ENCODE measurements at places on chromosomes 2 and 18. TPM values are rescaled to one million over a fixed set of nuclear protein-coding genes. Genes with fewer than 3 reads are reported as not detected.

GRCh38 chr2:165843351-165843750 lies 49.3 kb upstream of the GALNT3 start:
- H3K36me3 ChIP-seq: no peaks in the 10 kb centered on the region
- no peak overlapping the region for H3K4me3 ChIP-seq
- H3K27ac ChIP-seq: no peak overlapping the region
- no peaks in the 10 kb centered on the region for H3K27me3 ChIP-seq

- H3K36me3 ChIP-seq: no peaks in the 10 kb centered on the region
- peaks cover 49% of the 10 kb centered on the region for H3K4me1 ChIP-seq
- no peak overlapping the region for H3K27ac ChIP-seq
- DNase-seq: no peak
- H3K27me3 ChIP-seq: no peaks in the 10 kb centered on the region
- H3K4me3 ChIP-seq: no peak overlapping the region
Measured at GRCh38 chr2:219125886-219126270, 34.7 kb downstream of the NHEJ1 start.

DNA sequence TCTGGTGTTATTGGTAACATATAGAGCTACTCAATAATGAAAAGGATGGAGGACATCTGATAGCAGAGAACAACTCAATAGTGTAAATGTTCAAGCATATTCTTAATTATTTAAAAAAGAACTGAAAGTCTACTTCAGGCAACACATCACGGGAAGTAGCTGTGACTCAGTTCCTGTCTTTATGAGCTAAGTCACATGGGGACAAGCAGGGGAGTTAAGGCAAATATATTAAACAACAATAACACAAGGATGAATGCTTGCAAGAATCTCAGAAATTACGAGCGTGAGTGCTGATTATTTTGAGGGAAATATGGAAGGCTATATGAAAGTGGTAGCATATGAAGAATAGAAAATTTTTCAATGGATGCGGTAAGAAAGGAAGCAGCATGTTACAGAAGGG lies 4.0 kb upstream of the HNMT start:
- no peak overlapping the region for H3K4me3 ChIP-seq
- no peak for DNase-seq
- no peak overlapping the region for H3K27ac ChIP-seq
- H3K27me3 ChIP-seq: no peaks in the 10 kb centered on the region

DNA sequence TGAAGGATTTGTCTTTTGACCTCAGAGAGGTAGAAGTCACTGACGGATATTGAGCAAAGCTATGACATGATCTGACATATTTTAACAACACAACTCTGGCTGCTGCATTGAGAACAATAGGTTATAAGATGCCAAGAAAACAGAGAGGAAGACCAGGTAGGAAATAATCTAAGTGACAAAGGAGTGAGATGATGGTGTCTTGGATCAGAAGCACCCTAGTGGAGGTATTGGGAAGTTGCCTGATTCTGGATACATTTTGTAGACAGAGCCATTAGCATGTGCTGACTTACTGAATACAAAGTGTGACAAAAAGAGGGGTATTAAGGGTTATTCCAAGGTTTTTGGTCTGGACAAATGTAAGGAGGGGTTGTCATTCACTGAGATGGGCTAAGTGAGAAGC lies 1438.1 kb downstream of the DPP10 start:
- H3K4me3 ChIP-seq: no peak overlapping the region
- no peak for DNase-seq
- H3K4me1 ChIP-seq: no peaks in the 10 kb centered on the region
- no peaks in the 10 kb centered on the region for H3K27me3 ChIP-seq
- no peaks in the 10 kb centered on the region for H3K36me3 ChIP-seq

GRCh38 chr2:164840458-164840929 lies 1.1 kb downstream of the COBLL1 start:
- no peaks in the 10 kb centered on the region for H3K27me3 ChIP-seq
- H3K4me3 ChIP-seq: peak overlapping the region; percentile 79
- DNase-seq: peak; percentile 79
- peaks cover 31% of the 10 kb centered on the region for H3K4me1 ChIP-seq

GRCh38 chr2:171505374-171505773 lies 16.9 kb upstream of the CYBRD1 start:
- DNase-seq: no peak
- no peaks in the 10 kb centered on the region for H3K27me3 ChIP-seq
- H3K4me3 ChIP-seq: no peak overlapping the region
- H3K36me3 ChIP-seq: no peaks in the 10 kb centered on the region

DNA sequence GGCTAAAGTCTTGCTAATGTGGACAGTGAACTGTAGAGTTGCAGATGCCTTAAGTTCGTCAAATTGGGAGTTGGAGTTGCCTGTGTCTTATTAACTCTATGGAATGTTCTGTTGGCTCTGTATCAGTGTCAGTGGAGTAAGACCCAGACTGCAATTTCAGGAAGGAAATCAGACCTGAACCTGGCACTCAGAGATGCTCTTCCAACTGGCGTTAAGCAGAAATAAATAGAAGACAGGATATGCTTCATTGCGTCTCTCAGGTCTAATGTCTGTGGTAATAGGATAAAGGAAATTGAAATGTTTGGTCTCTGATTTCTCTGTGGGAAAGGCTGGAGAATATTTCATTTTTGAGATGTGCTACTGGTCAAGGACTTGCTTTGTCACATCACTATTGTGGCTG lies 846.7 kb upstream of the ID2 start:
- no peak for DNase-seq
- no peaks in the 10 kb centered on the region for H3K4me1 ChIP-seq
- H3K36me3 ChIP-seq: no peaks in the 10 kb centered on the region
- H3K27ac ChIP-seq: no peak overlapping the region
- H3K4me3 ChIP-seq: no peak overlapping the region

DNA sequence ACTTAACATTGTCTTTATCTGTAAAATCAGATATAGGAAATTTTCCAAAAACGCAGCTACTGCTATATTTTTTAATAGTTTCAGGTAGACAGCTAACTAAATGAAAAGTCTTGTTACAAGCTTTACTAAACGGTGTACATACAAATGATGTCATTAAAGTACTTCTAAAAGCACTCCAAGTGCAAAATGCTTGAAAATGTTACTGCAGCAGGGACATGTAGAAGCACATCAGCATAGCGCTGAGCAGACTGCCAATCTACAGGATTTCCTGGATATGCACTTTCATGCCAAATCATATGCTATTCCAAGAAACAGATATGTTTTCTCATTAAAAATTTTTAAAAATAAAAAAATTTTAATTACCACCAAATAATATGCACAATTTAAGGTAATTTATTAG lies 61.7 kb downstream of the SMAD2 start:
- H3K36me3 ChIP-seq: peaks cover 34% of the 10 kb centered on the region
- no peaks in the 10 kb centered on the region for H3K27me3 ChIP-seq
- H3K4me3 ChIP-seq: no peak overlapping the region

- H3K36me3 ChIP-seq: no peaks in the 10 kb centered on the region
- H3K27me3 ChIP-seq: no peaks in the 10 kb centered on the region
- H3K4me1 ChIP-seq: peaks cover 3% of the 10 kb centered on the region
- H3K4me3 ChIP-seq: no peak overlapping the region
Measured at GRCh38 chr18:49752095-49752457, 61.3 kb downstream of the ACAA2 start.

Gene RGPD4
- not detected for total RNA-seq

DNA sequence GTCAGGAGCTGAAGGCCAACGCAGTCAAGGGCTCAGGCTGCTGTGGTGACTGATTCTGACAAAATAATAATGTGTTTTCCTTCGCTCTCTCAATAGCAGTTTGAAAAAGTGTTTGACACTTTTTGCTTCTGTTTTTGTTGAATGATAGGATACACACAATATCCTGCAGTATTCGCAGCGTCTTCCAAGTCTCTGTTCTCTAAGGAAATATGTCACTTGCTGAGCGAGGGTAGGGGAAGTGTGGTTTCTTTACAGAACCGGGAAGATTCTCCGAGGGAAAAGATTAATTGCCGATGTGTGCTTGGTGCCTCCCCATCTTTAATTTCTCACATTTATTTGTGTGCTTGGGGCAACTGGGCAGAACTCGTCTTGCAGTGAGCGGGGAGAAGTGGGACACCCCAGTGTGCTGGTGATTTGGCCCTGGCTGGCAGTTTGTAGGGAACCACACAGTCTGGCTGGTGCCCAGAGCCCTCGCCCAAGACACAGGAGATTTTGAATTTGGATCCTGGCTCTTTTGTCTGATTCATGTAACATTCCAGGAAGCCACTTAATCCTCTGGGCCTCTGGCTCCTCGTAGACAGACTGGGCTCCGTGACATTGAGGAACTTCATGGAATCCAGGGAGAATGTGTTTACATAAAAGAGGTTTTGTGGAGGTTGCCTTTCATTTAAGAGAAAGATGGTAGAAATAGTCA lies 169.4 kb downstream of the LDLRAD4 start:
- H3K27ac ChIP-seq: peak overlapping the region; percentile 18
- no peak overlapping the region for H3K4me3 ChIP-seq
- H3K36me3 ChIP-seq: no peaks in the 10 kb centered on the region
- DNase-seq: no peak
- no peaks in the 10 kb centered on the region for H3K27me3 ChIP-seq
- peaks cover 17% of the 10 kb centered on the region for H3K4me1 ChIP-seq

- no peaks in the 10 kb centered on the region for H3K27me3 ChIP-seq
- no peak overlapping the region for H3K4me3 ChIP-seq
- DNase-seq: no peak
- H3K4me1 ChIP-seq: peaks cover 25% of the 10 kb centered on the region
Measured at GRCh38 chr18:13449651-13450050, 231.1 kb downstream of the LDLRAD4 start.

- DNase-seq: no peak
- peaks cover 5% of the 10 kb centered on the region for H3K4me1 ChIP-seq
- no peaks in the 10 kb centered on the region for H3K36me3 ChIP-seq
- no peak overlapping the region for H3K4me3 ChIP-seq
- H3K27me3 ChIP-seq: no peaks in the 10 kb centered on the region
Measured at GRCh38 chr18:3526421-3527354, 76.7 kb downstream of the TGIF1 start.

Gene KCNE4
- total RNA-seq: 1.2 TPM

Gene IL1RN
- 20.1 TPM for total RNA-seq

Gene RAD51AP2
- not detected for total RNA-seq

- H3K4me3 ChIP-seq: no peak overlapping the region
- H3K27me3 ChIP-seq: no peaks in the 10 kb centered on the region
- peak overlapping the region; percentile 53 for H3K27ac ChIP-seq
- no peaks in the 10 kb centered on the region for H3K36me3 ChIP-seq
Measured at GRCh38 chr2:226477221-226478108, 322.2 kb downstream of the IRS1 start.

DNA sequence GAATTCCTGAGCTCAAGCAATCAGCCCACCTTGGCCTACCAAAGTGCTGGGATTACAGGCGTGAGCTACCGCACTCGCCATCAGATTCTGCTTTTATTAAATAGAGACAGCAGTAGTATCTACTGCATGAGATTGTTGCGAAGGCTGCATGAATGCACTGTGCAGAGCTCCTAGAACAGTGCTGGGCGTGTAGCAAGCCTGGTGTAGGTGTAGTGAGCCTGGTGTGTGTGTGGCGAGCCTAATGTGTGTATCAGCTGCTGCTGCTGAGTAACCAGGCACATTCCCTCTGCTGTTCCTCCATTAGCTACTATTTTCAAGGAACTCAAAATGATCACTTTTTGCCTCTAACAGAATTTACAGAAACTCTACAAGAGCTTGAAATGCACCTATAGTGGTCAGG lies 57.6 kb downstream of the PTPRM start:
- no peak overlapping the region for H3K27ac ChIP-seq
- no peaks in the 10 kb centered on the region for H3K27me3 ChIP-seq
- peaks cover 27% of the 10 kb centered on the region for H3K4me1 ChIP-seq
- no peaks in the 10 kb centered on the region for H3K36me3 ChIP-seq
- no peak for DNase-seq

GRCh38 chr2:46982351-46983064 lies 66.9 kb upstream of the MCFD2 start:
- peaks cover 37% of the 10 kb centered on the region for H3K36me3 ChIP-seq
- H3K27ac ChIP-seq: peak overlapping the region; percentile 78
- DNase-seq: no peak
- H3K27me3 ChIP-seq: no peaks in the 10 kb centered on the region

DNA sequence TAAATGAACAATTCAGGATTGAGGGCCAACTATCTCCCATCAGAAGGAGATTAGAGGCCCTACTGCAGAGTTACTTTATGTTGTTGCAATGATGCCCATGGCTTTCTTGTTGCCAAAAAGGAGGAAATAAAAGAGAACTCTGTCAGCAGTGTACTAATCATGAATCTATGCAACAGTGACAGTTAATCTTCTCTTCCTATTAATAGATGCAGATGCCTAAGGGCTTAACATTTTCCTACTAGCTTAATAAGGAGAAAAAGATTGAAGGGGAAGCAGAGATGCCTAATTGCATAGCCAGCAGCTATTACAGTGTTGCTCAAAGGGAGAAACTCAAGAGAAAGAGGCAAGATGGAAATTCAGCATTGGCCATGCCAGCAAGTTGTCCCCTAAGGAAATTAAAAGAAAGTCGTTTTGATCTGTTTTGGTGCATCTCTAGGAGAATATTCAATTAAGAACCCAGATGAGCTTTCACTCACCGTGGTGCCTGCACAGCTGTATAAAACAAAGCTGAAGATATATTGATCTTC lies 107.1 kb upstream of the KCNJ3 start:
- H3K27me3 ChIP-seq: no peaks in the 10 kb centered on the region
- H3K4me3 ChIP-seq: no peak overlapping the region
- no peaks in the 10 kb centered on the region for H3K36me3 ChIP-seq
- no peak for DNase-seq

GRCh38 chr2:240235149-240235803 lies 94.8 kb upstream of the OTOS start:
- no peaks in the 10 kb centered on the region for H3K36me3 ChIP-seq
- H3K4me1 ChIP-seq: peaks cover 20% of the 10 kb centered on the region
- peak; percentile 43 for DNase-seq
- no peak overlapping the region for H3K27ac ChIP-seq

All from lower lobe of right lung (tissue), 2 donors.